A549 (cell line): ENCODE measurements at places on chromosomes 4 and X. TPM values are rescaled to one million over a fixed set of nuclear protein-coding genes. Genes with fewer than 3 reads are reported as not detected.
A peak's percentile ranks its signal among the peaks of the same experiment; 100 is the strongest.

DNA sequence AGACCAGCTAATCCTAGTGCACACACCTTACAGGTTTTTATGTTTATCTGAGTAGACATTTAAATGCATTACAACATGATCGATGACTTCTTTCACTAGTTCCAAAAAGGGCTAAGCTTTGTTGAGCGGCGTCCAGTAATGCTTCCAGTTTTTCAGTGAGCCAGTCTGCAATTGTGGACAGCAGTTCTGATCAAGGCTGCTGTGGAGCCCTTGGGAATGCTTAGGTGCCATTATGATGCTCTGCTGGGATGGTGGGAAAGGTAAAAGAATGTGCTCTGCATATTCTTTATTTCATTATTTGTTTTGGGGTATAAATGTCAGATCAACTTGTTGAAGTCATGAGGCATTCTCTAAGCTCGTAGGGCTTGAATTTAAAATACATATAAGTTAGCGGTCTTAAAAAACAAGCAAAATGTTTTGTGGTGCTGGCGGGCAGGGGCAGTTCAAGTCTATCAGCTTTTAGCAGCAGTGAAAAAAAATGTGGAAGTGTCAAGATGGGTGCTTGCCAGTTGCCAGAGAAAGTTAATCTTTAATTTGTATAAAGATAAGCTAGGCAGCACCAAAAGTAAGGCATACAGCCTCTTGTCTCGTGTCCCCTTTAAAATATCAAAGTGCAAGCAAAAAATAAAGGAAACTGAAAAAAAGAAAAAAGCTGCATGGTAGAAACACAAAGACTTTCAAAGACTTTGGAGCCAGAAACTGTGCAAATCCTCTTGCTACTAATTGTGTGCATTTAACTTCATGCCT is 5.8 kb downstream of the MID1IP1 start:
- no peak for DNase-seq

Gene HPGDS
- polyA plus RNA-seq, result not detected in 3 replicates

- DNase-seq, result no peak
These were observed 45.9 kb downstream of the VSIG4 start for GRCh38 chrX:65993915-65994460.

Gene MAGEA3
- polyA plus RNA-seq, result 2.2 to 2.3 TPM (median 2.3 TPM) in 3 replicates

DNA sequence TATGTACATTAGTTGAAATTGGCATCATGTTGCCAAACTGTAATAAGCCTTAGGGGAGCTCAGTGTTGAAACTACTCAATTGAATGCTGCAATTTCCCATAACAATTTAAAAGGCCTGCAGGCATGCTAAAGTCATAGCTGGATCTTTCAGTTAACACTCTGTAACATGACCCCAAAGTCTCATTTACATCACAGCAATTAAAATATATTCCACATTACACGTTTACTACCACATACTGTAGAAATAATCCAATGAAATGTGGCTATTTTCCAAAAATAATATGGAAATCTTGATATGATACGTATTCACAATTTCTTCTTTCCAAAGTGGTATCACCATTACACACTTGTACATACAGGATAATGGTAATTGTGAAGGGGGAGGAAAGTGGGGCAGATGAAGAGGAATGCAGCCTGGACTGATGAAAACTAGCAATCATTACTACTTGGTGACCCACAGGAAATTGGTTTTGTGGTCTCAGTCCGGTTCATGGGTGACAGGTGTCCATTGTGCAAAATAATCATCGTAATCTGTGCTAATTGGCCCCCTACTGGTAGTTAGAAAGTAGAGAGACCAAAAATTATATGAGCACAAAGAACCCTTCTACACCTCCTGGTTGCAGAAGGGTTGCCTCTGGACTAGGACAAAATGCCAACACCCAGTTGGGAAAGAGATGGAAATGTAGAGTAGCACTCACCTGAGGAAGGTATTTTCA is 63.7 kb downstream of the TENM3 start:
- no peak for DNase-seq

DNA sequence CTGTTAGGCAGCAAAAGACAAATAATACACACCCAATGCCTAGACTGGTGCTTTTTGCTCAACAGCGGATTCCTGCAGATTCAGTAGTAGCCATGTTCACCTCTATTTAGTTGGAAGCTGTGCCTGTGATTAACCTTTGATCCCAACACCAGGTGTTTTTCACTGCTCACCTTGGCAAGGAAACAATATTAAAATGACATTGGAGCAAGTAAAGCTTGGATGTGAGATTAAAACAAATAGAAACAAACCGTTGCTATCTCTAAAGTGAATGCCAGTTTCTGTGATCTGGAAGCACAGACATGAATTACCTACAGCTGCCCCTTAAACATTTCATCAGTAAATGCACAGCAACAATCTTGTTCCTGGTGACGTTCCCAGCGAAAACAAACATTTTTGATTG is 35.7 kb downstream of the MAGEB17 start:
- no peak for DNase-seq

Gene AFF1
- polyA plus RNA-seq, result 11.3 to 13.7 TPM (median 12.2 TPM) in 3 replicates

Gene FRG1
- 29.1 to 31.0 TPM (median 30.5 TPM) in 3 replicates for polyA plus RNA-seq

Gene PIR
- 62.7 to 66.0 TPM (median 63.3 TPM) in 3 replicates for polyA plus RNA-seq

DNA sequence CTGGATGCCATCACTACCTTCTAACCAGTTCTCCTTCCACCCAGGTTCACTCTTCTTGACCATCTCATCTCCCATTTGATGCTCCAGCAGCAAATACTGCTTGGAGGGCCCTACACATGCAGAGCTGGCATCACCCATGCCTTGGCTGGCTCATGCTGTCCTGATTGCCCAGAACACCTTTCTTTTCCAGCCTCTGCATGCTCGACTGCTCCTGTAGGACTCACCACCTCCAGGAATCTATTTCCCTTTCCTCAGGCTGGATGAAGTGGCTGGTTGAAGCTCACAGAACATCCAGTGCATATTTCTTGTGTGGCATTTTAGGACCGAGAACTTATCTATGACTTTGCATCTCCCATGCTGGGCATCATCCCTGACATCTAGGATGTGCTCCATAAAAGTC is 148.3 kb downstream of the CPEB2 start:
- DNase-seq, result no peak

- DNase-seq, result no peak
These were observed 20.6 kb upstream of the PJA1 start for GRCh38 chrX:69185886-69186285.

Gene SOWAHB
- polyA plus RNA-seq, result 0.03 to 0.08 TPM (median 0.04 TPM) in 3 replicates

Gene COL4A6
- polyA plus RNA-seq, result 12.5 to 14.2 TPM (median 13.0 TPM) in 3 replicates

GRCh38 chrX:69968950-69969349 is 80.8 kb downstream of the AWAT2 start:
- DNase-seq, result no peak

Gene MAN2B2
- polyA plus RNA-seq, result 7.5 to 8.4 TPM (median 8.4 TPM) in 3 replicates

DNA sequence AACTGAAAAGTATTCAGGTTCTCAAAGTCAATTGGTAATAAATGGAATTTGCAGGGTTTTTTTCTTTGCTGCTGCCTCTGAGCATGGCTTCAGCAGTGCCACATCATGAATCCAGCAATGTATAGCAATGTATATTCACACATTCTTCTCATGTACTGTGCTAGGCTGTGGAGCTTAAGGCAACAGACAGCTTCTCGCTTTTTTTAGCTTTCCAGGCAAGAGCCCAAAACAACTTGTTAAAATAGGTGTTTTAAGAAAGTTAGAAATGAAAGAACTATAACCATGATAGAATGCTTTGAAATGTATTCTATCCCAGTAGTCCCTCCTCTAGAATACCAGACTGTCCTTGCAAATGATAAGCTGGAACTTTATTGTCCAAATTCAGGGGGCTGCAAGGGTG is 30.4 kb downstream of the SMIM43 start:
- DNase-seq, result no peak

GRCh38 chr4:182246401-182247205 is 3.4 kb downstream of the TENM3 start:
- no peak for DNase-seq

DNA sequence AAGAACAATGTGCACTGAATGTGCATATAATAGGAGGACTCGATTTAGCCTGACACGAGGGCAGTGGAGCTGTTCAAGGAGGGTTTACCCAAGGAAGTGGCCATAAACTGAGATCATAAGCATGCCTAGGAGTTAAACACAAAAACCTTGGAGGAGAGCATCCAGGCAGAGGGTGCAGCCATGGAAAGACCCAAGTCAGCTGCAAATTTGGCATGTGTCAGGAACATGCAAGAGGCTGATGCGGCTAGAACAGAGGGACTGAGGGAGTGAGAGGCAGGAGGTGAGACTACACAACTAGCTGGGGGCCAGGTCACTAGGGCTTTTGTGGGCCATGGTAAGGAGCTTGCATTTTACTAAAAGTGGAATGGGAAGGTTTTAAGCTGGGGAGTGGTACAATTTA is 55.6 kb downstream of the PRPS1 start:
- DNase-seq, result no peak

- no peak for DNase-seq
These were observed 349.4 kb downstream of the ARHGAP10 start for GRCh38 chr4:148081267-148081666.

DNA sequence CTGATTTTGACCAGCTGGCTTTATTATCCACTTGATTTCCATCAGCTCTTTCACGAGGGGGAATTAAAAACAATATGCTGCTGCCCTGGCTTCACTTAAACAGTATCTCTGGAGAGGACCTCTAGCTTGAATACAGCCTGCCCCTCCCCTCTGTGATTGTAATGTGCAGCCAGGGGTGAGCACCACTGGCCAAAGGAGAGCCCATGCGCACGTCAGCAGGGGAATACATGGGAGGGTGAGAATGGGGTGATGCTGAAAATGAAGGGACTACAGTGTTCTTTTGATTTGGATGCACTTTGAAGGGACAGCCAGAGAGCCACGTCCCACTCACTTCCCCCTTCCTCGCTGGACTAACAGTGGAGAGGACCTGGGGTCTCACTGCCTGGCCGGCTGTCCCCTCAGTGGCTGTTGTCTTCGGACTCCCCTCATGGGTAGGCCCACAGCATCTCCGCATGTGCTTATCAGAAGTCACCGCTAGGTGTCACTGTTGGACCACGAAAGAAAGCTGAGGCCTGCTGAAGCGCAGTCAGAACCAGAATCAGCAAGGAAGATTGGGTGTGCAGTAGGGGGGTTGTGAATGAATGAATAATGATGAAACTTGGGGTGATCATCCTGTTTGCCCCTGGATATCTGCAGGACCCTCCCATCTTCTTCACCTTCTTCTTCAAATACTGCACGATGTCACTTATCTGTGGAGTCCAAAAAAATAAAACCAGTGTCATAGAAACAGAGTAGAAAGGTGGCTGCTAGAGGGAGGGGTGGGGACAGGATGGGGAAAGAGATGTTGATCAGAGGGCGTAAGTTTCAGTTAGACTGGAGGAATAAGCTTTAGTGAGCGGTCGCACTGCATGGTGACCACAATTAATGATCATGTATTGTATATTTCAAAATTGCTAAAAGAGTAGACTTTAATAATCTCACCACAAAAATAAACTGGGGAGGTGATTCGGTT is 32.8 kb downstream of the CLCN4 start:
- DNase-seq, result peak; percentile 70

Gene SPANXB1
- polyA plus RNA-seq, result 2.8 to 5.5 TPM (median 3.6 TPM) in 3 replicates

Gene CENPE
- 5.4 to 8.5 TPM (median 6.3 TPM) in 3 replicates for polyA plus RNA-seq

Gene SPRY1
- polyA plus RNA-seq, result 0.21 to 0.54 TPM (median 0.31 TPM) in 3 replicates

- DNase-seq, result peak; percentile 40
These were observed 12.7 kb upstream of the PAQR3 start for GRCh38 chr4:78951862-78952472.

Gene CISD2
- 44.9 to 49.9 TPM (median 48.6 TPM) in 3 replicates for polyA plus RNA-seq

DNA sequence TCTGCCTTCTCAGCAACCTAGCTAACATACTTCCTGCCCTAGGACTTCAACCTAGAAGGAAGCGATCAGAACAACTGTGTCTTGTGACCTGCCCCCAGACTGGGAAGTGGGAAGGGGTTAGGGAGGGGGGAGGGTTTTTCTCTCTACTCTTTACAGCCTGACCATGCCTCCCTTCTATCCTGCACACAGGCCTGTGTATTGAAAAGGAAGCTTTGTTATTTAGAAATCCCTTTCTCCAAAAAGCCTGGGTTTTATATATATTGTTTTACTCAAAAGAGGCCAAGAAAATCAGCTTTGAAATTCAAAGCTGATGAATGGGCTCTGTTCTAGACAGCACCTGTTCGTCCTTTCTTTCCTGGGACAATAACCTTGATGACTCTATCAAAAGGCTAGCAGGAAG is 35.2 kb upstream of the SMS start:
- DNase-seq, result no peak

- no peak for DNase-seq
These were observed 2.9 kb upstream of the LEF1 start for GRCh38 chr4:108171339-108172230.

DNA sequence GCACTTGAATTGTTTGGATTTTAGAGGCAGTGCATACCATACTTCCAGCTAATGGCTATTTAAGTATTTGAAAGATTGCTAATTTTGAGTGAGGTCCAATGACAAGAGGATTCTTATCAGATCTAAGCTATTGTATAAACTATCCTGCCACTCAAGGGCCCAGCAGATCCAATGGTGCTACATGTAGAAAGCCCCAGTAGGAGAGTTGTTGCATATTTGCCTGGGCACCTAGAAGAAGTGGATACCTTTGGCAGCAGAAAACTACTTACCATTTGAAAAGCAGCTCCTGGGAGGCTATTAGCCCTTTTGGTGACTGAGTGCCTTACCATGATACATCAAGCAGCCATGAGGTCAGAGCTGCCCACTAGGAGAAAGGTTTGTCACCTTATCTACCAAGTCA is 447.3 kb downstream of the C4orf33 start:
- DNase-seq, result no peak

GRCh38 chr4:81166458-81167160 is 48.4 kb downstream of the PRKG2 start:
- no peak for DNase-seq

DNA sequence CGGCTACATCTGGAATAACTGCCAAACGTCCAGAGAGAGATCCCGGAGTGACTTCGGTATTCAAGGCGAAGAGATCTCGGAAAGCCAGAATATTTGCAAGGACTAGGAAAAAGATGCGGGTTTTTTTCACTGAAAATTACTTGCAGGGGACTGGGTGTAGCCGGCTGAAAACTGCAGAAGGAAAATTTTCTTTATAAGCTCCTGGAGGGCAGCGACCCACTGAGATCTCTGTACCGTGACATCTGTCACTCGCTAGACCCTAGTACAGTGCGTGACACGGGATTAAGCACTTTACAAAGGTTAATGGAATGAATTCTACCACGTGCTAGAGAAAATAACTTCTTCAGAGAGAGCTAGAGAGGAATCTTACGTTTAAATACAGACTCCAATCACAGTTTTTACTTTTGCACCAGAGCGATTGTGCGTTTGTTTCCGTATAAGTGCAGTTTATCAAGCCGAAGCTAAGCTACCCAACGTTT is 1.1 kb upstream of the LCORL start:
- no peak for DNase-seq

Gene MBNL3
- polyA plus RNA-seq, result not detected in 3 replicates

Gene KLF8
- 0.01 to 0.06 TPM in 2 of 3 replicates, not detected in the other for polyA plus RNA-seq

DNA sequence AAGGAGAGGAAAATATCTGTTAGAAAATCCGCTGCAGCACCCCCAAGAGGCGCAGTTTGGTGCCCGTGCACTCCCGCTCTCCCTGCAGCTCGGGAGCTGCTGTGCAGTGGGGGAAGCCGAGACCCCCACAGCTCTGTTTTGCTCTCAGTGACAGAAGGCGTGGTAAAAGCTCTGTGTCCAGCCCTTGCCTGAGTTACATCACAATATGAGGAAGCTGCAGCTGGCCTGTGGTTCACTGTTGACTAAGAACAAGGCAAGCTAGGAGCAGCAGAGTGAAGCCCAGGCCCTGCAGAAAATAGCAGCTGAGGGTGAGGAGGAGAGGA is 88.5 kb upstream of the ADRA2C start:
- DNase-seq, result no peak

GRCh38 chr4:123843137-123843536 is 446.5 kb downstream of the SPRY1 start:
- DNase-seq, result no peak
